ENCODE measurements at places on chromosomes 12 and 14. TPM values are rescaled to one million over a fixed set of nuclear protein-coding genes. Genes with fewer than 3 reads are reported as not detected.

EIF2S3B gene
- total RNA-seq: not detected

OR10G2 gene
- not detected for total RNA-seq

SIX6 gene
- total RNA-seq: not detected

ATL1 gene
- 23.7 TPM for total RNA-seq

TMX1 gene
- 31.5 TPM for total RNA-seq

FAM90A1 gene
- total RNA-seq: not detected

KRT72 gene
- total RNA-seq: not detected

SYNDIG1L gene
- 1.0 TPM for total RNA-seq

DBX2 gene
- 0.32 TPM for total RNA-seq

OVCH1 gene
- total RNA-seq: 0.64 TPM

PLEKHH1 gene
- 2.9 TPM for total RNA-seq

SLC6A13 gene
- total RNA-seq: not detected

CRACR2A gene
- 15.1 TPM for total RNA-seq

DIO3 gene
- total RNA-seq: 1.6 TPM

ZNF891 gene
- total RNA-seq: 5.7 TPM

KERA gene
- total RNA-seq: 0.15 TPM

CLEC4C gene
- not detected for total RNA-seq

OR4K5 gene
- not detected for total RNA-seq

DAO gene
- not detected for total RNA-seq

KRT81 gene
- not detected for total RNA-seq

KRT76 gene
- not detected for total RNA-seq

PRPH gene
- total RNA-seq: 0.96 TPM

RPL10L gene
- not detected for total RNA-seq

FAIM2 gene
- total RNA-seq: 0.64 TPM

TRMT61A gene
- 17.7 TPM for total RNA-seq

AQP5 gene
- total RNA-seq: not detected

PLCZ1 gene
- not detected for total RNA-seq

INSM2 gene
- total RNA-seq: not detected

CLEC7A gene
- 14.7 TPM for total RNA-seq

GLIPR1L2 gene
- total RNA-seq: 6.3 TPM

KRT85 gene
- total RNA-seq: not detected

SSPN gene
- total RNA-seq: 19.7 TPM

NTN4 gene
- total RNA-seq: 27.4 TPM

NRIP2 gene
- 1.2 TPM for total RNA-seq

TSPAN19 gene
- total RNA-seq: not detected

PRIMA1 gene
- total RNA-seq: 1.3 TPM

ESR2 gene
- 0.98 TPM for total RNA-seq

CMTM5 gene
- total RNA-seq: 0.88 TPM

MARS1 gene
- 39.2 TPM for total RNA-seq

AQP2 gene
- total RNA-seq: not detected

LGR5 gene
- total RNA-seq: 0.66 TPM

PEX5 gene
- 41.7 TPM for total RNA-seq
